ENCODE measurements at places on chromosomes 7 and 10.

GRCh38 chr7:103437623-103438022 lies 8.4 kb downstream of the SLC26A5 start:
- DNase-seq = no peak

- DNase-seq = no peak
Measured at GRCh38 chr10:78568620-78569019, 500.1 kb upstream of the ZMIZ1 start.

DNA sequence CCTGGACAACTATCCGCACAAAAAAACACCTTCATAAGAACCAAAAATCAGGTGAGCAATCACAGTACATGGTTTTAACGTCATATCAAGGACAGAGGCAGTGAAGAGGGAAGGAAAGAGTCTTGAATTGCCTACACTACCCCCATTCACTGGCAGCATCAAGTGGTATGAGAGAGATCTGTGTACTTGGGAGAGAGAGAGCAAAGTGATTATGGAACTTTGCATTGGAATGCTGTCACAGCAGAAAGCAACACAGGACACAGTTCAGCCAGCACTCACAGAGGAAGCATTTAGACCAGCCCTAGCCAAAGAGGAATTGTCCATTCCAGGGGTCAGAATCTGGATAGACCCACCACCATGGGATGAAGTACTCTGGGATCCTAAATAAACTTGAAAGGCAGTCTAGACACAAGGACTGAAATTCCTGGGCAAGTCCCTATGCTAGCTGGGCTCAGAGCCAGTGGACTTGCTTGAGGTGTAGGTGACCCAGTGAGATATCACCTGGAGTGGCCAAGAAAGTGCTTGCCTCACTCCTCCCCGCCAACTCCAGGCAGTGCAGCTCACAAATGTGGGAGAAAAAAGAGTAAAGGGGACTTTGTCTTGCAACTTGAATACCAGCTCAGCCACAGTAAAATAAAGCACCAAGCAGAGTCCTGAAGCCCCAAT lies 30.5 kb upstream of the SFTPD start:
- DNase-seq = no peak

GRCh38 chr10:92303096-92303495 lies 12.1 kb downstream of the MARCHF5 start:
- DNase-seq = no peak

- no peak for DNase-seq
Measured at GRCh38 chr7:151340794-151341356, 737 bp upstream of the NUB1 start.
